Stimulated activated CD4-positive, alpha-beta T cell treated with anti-CD3 and anti-CD28 coated beads, Interleukin-2, amount 100 ng/mL, for 48 hours (primary cell): ENCODE measurements at places on chromosomes 13 and 19.

DNA sequence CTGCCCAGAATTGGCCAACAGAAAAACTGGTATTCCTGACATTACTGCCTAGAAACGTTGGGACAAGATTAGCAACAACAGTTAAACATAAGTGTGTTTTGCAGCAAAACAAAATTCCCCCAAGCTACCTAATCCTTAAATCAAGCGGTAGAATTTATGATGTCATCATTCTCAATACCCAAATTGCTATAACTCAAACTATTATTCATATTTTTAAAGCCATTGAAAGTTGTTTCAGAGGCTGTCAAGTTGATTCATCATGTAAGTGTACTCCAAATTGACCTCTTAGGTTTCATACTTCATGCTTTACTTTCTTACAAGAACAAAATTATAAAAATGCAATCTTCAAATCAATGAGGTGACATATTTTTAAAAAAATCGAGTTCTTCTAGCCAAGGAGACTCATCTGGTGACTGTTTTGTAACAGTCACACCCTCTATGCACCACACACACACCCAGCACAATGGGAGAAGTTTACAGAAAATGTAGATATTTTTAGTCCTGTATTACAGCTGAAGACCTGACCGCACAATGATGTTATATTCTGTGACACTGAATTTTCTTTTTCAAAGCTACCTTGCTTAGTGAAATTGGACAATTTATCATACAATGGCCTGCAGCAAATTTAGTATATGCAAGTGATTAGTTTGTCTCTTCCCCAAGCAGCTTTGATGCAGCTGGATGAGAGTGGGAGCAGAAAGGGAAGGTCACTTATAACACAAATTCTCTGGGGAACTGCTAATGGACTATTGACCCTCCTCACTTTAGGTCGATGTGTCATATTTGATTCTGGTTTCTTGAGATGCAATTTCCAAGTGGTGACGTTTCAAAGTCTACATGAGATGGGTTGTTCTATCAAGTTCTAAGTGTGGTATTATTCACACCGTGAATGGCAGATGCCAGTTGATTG is 345.3 kb upstream of the OBI1 start:
- DNase-seq: no peak

GRCh38 chr19:480016-480855 is 16.1 kb upstream of the MADCAM1 start:
- DNase-seq: peak; percentile 34

GRCh38 chr19:48670699-48671445 is 1.9 kb downstream of the NTN5 start:
- DNase-seq: no peak

GRCh38 chr13:37495046-37495445 is 103.5 kb downstream of the POSTN start:
- no peak for DNase-seq

DNA sequence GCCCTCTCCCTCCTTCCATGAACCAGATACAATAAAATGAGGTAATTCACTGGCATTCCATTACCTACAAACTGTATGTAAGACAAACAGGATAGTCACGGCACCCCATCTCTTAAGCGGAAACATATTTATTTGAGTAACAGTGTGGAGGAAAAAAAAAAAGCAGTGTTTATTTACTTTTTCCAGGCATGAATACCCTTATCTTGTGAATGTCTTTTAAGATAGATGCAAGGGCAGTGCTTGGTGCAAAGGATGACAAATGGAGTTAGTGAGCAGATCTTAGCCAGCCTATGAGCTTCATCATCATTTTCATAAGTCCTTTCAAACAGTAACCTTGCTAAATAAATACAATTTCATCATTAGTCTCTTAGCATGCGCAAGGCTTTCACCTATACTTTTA is 1661.8 kb upstream of the SPRY2 start:
- no peak for DNase-seq

- DNase-seq: no peak
Measured at GRCh38 chr13:20974981-20975585, 72.5 kb upstream of the XPO4 start.

DNA sequence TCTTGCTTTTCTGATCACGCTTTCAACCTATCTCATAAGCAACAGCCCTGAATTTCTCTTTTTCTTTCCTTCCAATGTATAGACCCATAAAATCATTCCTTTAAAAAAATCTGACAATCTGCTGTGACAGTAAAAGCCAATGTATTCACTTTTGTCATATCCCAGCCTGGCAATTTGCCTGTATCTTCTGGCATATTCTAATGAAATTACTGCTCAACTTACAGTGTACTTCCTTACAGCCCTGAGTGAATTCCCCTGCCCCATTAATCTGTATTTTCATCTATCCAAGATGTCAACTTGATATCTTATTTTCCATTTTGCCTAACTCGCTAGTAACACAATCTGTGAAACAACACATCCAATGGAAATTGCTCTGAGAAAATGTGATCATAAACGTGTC is 18.0 kb upstream of the SERP2 start:
- DNase-seq: no peak

DNA sequence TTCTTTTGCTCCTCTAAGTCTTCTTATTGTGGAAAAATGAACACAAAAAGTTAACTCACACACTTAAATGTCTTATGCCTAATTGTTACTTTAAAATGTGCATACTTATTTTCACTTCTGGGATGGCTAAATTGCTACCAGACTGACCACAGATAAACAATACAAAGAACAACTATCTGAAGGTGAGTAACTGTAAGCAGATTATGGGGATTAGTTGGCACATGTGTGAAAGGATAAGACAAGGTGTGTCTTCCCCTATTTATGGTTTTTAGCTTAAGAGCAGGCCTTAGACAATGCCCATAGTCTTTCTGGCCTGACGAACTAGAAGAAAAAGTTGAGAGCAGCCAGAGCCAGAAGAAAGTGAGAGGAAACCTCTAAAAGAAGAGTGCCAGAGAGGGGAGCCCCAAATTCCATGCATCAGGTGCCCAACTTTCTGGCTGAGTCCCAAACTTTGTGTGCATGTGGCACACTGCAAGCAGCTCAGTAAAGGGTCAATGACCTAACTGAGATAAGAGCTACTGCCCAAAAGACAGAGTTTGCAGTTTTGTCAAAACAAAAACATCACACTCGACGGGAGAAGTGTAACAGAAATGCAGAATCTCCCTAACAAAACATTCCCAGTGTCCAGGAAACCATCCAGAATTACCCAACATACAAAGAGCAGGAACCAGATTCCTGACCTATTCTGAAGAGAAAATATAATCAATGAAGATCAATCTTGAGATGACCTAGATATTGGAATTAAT is 375.4 kb downstream of the KCNRG start:
- no peak for DNase-seq

GRCh38 chr13:98533912-98534311 is 43.0 kb downstream of the STK24 start:
- no peak for DNase-seq

GRCh38 chr19:10237702-10238101 is 6.6 kb upstream of the S1PR2 start:
- no peak for DNase-seq

- DNase-seq: no peak
Measured at GRCh38 chr13:112931028-112931934, 37.7 kb upstream of the MCF2L start.

GRCh38 chr13:28204043-28204442 is 65.7 kb downstream of the PAN3 start:
- DNase-seq: no peak

DNA sequence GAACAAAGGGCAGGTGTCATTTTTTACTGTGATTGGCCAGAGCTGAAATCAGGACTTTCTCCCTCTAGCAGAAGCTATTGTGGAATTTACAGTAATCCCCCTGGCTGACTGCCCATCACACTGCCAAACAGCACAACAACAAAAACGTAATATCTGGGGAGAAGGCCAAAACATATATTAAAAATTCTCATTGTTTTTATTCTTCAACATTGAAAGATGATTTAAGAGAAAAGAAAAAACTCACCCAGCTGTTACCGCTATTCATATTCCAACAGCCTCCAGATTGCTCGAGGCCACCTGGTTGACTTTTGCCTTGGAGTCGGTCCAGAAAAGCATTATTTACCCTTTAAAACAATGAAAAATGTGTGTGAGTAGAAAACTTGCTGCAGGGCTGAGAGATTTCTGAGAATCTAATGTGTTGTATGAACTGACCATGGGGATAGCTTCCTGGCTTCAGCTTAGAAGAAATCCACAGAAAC is 97.2 kb downstream of the EPSTI1 start:
- DNase-seq: no peak

DNA sequence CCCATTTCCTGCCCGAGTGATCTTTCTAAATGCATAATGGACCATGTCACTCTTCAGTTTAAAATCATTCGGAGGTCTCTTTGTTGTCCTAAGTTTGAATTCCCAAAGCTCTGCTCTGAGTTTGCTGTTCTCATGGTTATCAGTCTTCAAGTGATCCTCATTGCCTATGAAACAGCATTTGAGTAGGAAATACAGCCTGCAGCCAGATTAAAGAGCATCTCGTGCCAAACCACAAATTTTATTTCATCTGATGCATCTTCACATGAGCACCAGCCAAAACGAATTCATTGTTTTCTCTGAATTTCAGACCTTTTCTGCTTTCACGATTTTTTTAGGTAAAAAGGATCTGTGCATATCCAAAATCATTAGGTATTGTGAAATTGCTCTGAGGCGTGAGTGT is 299.6 kb downstream of the TDRD3 start:
- DNase-seq: no peak
